Aorta (tissue), 5 donors: ENCODE measurements at places on chromosomes 1 and 21.
A peak's percentile ranks its signal among the peaks of the same experiment; 100 is the strongest.

DNA sequence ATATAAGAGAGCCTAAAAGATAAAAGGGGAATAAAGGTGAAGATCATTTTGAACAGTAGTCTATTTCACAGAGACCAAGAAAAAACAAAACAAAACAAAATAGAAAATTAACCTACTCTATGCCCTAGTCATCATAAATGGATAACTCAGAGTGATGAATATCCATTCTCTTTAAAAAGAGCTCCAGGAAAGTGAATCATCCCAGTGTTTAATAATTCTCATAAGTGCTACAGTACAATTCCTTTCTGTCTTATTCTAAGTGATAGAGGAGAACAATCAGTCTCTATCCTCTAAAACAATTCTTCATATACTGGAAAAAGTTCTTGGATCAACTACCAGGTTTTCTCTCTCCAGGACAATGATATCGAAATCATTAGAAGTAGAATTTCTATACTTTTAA, 45.8 kb downstream of the GDAP2 start:
- no peak overlapping the region for H3K27ac ChIP-seq
- DNase-seq: no peak
- no peaks in the 10 kb centered on the region for H3K4me1 ChIP-seq
- H3K36me3 ChIP-seq: peaks cover 2% of the 10 kb centered on the region

DNA sequence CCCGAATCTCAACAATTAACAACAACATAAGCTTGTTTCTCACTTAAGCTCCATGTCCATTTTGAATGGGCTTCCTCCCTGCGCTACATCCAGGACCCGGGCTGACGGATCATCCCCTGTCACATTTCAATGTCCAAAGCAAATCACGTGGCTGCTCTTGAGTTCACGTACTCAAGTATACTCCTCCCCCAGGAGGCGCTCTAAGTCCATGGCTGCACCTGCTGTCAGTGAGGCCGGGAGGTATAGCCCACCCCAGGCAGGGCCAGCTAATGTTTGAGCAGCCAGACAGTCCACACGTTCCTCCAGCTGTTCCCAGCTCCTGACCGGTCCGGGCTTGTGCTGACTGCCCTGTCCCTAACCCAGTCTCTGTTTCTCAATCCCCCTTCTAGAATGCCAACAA, 220.8 kb downstream of the SLC35F3 start:
- H3K36me3 ChIP-seq: no peaks in the 10 kb centered on the region
- no peak overlapping the region for H3K27ac ChIP-seq
- no peaks in the 10 kb centered on the region for H3K27me3 ChIP-seq

- no peak overlapping the region for H3K4me3 ChIP-seq
- peaks cover 6% of the 10 kb centered on the region for H3K36me3 ChIP-seq
- no peaks in the 10 kb centered on the region for H3K27me3 ChIP-seq
These were observed 151.2 kb downstream of the PIGK start for GRCh38 chr1:77068013-77068412.

DNA sequence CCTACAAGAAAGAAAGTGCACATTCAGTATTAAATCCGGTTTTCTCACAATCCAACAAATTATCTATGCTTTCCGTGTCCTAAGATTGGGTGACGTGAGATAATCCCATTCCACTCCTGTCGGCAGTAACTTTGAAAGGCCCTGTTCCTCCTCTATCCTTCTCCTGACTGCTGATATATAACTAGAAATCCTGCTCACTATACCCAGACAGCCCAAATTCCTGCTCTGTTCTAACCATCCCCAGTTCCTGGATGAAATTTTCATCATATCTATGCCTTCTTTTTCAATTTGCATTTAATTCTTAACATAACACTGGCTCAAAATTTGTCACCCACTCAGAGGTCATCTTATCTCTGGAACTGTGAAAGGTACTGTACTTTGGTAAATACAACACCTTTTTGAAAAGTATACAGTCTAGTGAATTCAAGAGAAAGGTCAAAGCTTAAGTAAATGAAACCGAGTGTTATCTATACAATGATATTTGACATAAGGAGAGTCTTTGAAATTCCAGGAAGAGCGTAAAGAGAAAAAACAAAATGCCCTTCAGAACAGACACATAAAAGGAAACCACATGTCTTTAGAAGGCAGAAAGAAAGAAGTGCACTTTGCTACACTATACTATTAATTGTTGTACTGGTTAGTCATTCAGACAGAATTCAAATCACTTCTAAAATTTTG, 200.5 kb upstream of the NEGR1 start:
- H3K4me3 ChIP-seq: no peak overlapping the region
- H3K27me3 ChIP-seq: no peaks in the 10 kb centered on the region
- H3K27ac ChIP-seq: no peak overlapping the region
- DNase-seq: no peak
- no peaks in the 10 kb centered on the region for H3K4me1 ChIP-seq
- H3K36me3 ChIP-seq: no peaks in the 10 kb centered on the region

- no peaks in the 10 kb centered on the region for H3K27me3 ChIP-seq
- H3K36me3 ChIP-seq: no peaks in the 10 kb centered on the region
- no peak for DNase-seq
These were observed 143.1 kb upstream of the KCNE2 start for GRCh38 chr21:34220556-34221195.

GRCh38 chr21:29487154-29487553, 188.4 kb downstream of the BACH1 start:
- no peak overlapping the region for H3K27ac ChIP-seq
- peaks cover under 1% of the 10 kb centered on the region for H3K4me1 ChIP-seq
- H3K4me3 ChIP-seq: no peak overlapping the region
- H3K27me3 ChIP-seq: no peaks in the 10 kb centered on the region

DNA sequence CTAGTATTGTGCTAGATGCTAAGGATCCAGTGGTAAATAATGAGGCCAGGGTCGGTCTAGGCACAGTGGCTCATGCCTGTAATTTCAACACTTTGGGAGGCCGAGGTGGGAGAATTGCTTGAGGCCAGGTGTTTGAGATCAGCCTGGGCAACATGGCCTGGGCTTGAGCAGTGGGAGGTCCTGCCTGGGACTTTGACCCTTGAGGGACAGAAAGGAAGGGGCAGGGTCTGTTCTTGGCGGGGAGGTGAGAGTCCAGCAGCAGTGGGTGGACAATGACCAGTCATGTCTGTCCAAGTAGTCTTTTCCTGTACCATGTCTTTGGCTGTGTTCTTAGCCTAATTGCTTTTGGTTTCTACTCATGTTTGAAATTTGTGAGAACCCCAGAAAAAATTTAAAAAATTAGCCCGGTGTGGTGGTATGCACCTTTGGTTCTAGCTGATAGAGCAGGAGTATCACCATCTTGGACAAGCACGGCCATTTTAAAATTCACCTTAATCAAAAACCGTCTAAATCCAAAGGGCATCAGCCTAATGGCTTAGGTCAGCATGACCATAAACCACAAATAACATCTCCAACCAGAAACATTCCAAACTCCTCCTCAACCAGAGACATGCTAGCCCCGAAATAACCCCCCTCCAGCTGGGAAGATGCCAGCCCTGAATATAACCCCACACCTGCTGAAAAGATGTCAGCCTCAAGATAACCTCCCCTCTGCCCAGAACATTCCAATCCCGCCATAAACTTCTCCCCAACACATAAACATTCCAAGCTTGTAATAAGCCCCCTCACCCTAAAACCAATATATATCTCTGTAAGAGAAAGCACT, 6.8 kb upstream of the AK2 start:
- no peak for DNase-seq
- H3K27me3 ChIP-seq: no peaks in the 10 kb centered on the region
- no peaks in the 10 kb centered on the region for H3K36me3 ChIP-seq
- H3K4me3 ChIP-seq: no peak overlapping the region
- H3K4me1 ChIP-seq: no peaks in the 10 kb centered on the region

- peak; percentile 89 for DNase-seq
- peak overlapping the region; percentile 18 for H3K4me3 ChIP-seq
- no peaks in the 10 kb centered on the region for H3K36me3 ChIP-seq
These were observed 2.0 kb upstream of the ATF3 start for GRCh38 chr1:212606395-212607205.

- no peak overlapping the region for H3K27ac ChIP-seq
- no peaks in the 10 kb centered on the region for H3K36me3 ChIP-seq
- H3K4me1 ChIP-seq: no peaks in the 10 kb centered on the region
- no peak for DNase-seq
These were observed 36.5 kb downstream of the PLA2G4A start for GRCh38 chr1:186865253-186865652.

- no peaks in the 10 kb centered on the region for H3K27me3 ChIP-seq
- H3K4me3 ChIP-seq: no peak overlapping the region
- no peaks in the 10 kb centered on the region for H3K36me3 ChIP-seq
These were observed 57.0 kb downstream of the DISC1 start for GRCh38 chr1:231683439-231684165.

DNA sequence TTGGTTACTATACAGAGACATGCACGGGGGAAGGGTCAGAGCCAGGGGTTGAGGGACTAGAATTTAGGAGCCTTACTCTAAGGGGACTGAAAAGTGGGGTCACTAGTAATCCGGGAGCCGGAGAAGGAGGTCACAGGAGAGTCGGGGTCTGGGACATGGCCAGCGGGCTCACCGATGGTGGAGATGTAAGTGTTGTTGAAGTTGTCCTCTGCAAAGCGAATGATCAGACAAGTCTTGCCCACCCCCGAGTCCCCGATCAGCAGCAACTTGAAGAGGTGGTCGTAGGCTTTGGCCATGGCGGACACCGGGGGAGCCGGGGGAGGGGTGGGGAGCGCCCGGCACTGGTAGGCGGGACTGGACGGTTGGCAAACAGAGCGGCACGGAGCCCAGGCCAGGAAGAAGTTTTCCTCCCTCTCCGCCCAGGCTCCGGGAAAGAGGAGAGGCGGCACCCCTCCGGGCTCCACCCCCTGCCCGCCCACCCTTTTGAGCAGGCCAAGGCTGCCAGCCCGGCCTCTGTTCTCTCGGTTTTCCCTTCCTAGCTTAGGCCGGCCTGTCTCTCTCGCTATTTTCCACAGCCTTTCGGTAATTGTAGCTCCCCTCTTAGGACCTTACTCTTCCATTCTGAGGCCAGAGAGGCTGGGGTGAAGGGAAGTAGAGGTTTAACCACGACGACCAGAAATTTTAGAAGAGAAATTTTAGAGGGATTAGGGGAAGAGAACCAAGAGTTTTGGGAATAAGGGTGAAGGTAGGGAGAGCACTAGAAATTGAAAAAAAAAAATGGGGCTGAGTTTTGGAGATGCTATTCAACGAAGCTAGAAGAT, at the start of gene RAB13:
TSS of gene RAB13 (minus strand) at position 399 of the 821 bp plus-strand sequence. CDS start at position 296, 103 bp downstream.
- no peaks in the 10 kb centered on the region for H3K4me1 ChIP-seq
- H3K27me3 ChIP-seq: no peaks in the 10 kb centered on the region
- peak; percentile 93 for DNase-seq
- peak within 1 kb of the TSS; percentile 94 for H3K4me3 ChIP-seq

GRCh38 chr21:44047996-44048560, 36.0 kb downstream of the TRAPPC10 start:
- no peak overlapping the region for H3K27ac ChIP-seq
- no peaks in the 10 kb centered on the region for H3K27me3 ChIP-seq
- DNase-seq: peak; percentile 21
- H3K36me3 ChIP-seq: no peaks in the 10 kb centered on the region
- no peak overlapping the region for H3K4me3 ChIP-seq

DNA sequence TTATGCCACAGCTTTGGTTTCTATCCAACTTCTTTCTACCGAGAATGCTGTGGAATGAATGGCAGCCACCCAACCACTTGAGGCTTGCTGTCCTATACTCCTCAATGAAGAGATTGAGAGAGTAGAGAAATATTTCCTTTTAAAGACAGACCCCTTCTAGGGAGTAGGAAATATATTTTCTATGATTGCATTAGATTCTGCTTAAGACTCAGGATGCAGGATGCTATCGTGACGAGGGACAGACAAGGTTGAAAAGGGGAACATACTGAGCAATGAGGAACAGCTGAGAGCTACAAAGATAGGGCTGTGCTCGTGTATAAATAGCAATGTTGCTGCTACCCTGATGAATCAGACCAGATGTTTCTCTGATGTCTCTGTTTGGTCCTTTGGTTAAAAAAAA, 7.1 kb upstream of the RASAL2 start:
- no peaks in the 10 kb centered on the region for H3K36me3 ChIP-seq
- no peaks in the 10 kb centered on the region for H3K27me3 ChIP-seq
- no peaks in the 10 kb centered on the region for H3K4me1 ChIP-seq
- peak overlapping the region; percentile 82 for H3K27ac ChIP-seq

DNA sequence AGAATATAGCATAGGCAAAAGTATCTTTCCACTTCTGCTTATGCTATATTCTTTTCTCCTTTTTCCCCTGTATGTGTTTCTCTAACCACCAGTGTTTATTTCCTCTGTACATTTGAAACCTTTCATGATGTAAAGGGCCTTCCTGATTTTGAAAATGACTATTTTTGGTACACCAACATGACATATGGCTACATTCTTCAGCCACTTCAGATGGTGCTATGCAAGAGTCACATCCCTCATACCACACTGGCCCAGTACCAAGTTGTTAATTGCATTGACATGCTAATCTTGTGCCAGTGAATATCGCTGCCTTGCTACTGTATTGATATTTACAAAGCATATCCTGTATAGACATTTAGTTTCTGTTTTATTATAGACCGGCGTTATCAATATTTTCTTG, 408.7 kb downstream of the NCAM2 start:
- H3K27me3 ChIP-seq: no peaks in the 10 kb centered on the region
- H3K4me1 ChIP-seq: no peaks in the 10 kb centered on the region
- H3K27ac ChIP-seq: no peak overlapping the region
- H3K4me3 ChIP-seq: no peak overlapping the region
- H3K36me3 ChIP-seq: no peaks in the 10 kb centered on the region
- DNase-seq: no peak

DNA sequence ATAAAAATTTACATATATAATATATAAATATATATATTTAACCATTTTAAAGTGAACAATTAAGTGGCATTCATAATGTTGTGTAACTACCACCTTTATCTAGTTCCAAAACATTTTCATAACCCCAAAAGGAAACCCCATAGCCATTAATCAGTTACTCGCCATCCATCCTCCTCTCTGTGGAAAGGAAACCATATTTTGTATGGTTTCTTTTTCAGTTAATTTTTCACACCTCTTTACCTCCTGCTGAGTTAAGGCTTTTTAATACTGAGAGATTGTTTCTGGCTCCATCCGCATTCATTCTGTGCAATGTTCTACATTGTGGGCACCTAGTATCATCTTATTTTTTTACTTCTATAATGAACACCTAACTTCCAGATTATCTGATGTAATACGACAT, 512.1 kb downstream of the LMO4 start:
- no peak overlapping the region for H3K4me3 ChIP-seq
- H3K27me3 ChIP-seq: no peaks in the 10 kb centered on the region
- no peaks in the 10 kb centered on the region for H3K36me3 ChIP-seq
- H3K27ac ChIP-seq: no peak overlapping the region
- no peak for DNase-seq
- no peaks in the 10 kb centered on the region for H3K4me1 ChIP-seq

DNA sequence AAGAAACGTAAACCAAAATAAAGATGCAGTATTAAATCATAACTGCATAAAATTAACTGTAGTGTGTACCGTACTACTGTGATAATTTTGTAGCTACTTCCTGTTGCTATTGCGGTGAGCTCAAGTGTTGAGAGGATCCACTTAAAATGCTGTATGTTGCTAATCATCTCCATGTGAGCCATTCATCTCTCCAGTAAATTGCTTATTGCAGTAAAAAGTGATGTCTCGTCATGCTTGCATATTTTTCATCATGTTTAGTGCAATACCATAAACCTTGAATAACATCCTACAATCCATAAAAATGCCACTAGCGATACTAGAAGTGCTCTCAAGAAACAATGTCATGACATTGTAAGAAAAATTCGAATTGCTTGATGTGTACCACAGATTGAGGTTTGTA, 66.3 kb downstream of the RAVER2 start:
- H3K4me1 ChIP-seq: no peaks in the 10 kb centered on the region
- H3K27ac ChIP-seq: no peak overlapping the region
- no peaks in the 10 kb centered on the region for H3K27me3 ChIP-seq

- H3K27ac ChIP-seq: no peak overlapping the region
- no peaks in the 10 kb centered on the region for H3K36me3 ChIP-seq
- no peak overlapping the region for H3K4me3 ChIP-seq
- H3K4me1 ChIP-seq: no peaks in the 10 kb centered on the region
These were observed 48.4 kb downstream of the FAAP20 start for GRCh38 chr1:2145946-2146835.
